Skin of body (tissue), 3 donors: ENCODE measurements at places on chromosomes 6 and 20. TPM values are rescaled to one million over a fixed set of nuclear protein-coding genes. Genes with fewer than 3 reads are reported as not detected.

- DNase-seq: no peak
Measured at GRCh38 chr6:138572885-138573284, 73.6 kb upstream of the NHSL1 start.

GRCh38 chr6:18603361-18603760 lies 216.2 kb downstream of the RNF144B start:
- no peak for DNase-seq

Gene GPR6
- total RNA-seq: not detected

Gene PHACTR3
- 6.9 TPM for total RNA-seq

Gene SPATA25
- 0.69 TPM for total RNA-seq

DNA sequence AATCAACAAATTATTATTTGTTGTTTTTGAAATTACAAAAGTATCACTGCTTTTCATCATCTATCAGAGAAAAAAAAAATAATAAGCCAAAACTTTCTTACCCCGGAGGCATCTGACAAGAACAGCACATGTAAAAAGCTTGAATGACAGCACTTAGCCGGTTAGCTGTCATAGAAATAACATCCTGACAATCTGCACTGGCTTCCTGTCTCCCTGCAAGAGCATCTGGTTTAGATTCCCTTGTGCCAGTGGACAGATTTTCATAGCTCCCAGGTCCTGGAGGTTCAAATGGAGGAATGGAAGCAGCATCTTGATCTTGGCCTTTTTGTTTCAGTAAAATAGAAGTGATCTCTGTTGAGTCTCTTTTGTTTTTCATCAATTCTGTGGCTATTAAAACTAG lies 74.8 kb downstream of the HACE1 start:
- no peak for DNase-seq

DNA sequence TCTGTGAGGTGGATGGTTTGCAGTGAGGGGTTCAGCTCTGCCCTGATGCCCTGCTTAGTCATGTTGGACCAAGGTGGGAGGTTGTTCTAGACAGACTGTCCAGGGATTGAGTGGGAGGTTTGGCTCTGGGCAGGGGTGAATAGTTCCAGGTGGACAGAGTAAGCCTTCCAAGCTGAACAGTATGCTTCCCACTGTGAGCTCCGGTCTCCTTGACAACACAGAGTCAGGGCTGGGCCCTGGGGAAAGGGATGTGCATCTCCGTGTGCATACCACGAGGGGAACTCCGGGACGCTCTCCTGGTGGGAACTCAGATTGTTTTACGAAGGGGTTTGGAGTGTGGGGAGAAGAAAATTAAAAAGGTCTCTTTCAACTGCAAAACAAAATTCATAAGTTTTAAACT lies 174.7 kb downstream of the DHX35 start:
- DNase-seq: no peak

DNA sequence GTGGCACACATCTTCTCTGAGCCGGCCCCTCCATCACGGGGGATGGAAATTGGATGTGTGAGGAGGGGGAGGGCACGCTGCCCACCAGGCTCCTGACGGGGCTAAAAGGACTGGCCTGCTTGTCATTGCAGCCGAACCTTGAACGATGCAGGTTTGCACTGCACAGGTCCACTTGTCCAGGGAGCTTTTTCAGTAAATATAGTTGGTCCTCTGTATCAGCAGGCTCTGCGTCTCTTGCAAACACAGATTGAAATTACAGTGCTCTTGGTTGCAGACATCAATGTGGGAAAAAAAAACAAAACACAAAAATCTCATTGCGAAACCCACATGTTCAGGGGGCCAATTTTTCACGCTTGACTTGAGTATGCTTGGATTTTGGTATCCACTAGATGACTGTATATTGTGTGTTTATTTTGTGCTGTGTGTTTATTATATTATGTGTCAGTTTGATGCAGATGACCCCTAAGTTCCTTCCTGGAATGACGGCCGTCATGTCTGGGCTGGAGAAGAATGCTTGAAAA lies 29.2 kb downstream of the ERMARD start:
- no peak for DNase-seq

Gene ADGB
- total RNA-seq: 0.10 TPM

- DNase-seq: no peak
Measured at GRCh38 chr20:35773154-35773751, 1.4 kb downstream of the PHF20 start.

Gene NPEPL1
- total RNA-seq: 19.0 TPM

DNA sequence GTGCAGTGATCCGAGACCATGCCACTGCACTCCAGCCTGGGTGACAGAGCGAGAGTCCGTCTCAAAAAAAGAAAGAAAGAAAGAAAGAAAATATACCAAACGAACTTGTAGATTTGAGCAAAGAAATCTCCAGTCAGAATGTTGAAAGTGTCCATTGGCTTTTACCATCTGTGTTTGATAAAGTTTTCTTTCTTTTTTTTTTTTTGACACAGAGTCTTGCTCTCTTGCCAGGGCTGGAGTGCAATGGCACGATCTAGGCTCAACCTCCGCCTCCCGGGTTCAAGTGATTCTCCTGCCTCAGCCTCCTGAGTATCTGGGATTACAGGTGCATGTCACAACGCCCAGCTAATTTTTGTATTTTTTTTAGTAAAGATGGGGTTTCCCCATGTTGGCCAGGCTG lies 21.3 kb downstream of the BAK1 start:
- DNase-seq: no peak

DNA sequence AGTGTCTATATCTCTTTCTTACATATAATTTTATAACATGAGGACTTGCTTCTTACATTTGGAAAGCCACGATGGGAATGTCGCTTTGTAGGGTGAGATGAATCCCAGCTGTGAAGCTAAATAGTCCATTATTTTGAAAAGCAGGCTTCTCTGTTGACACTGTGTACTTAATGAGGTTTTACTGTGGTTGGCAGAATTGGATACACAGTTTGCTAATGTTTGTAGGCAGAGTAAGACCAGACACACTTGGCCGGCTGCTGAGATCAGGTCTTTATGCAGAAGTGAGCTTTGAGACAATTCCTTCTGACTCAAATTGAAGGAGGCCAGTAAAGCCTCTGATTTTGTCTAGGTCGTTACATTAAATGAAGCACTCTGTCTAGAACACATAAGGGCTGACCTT lies 93.0 kb downstream of the NDUFAF5 start:
- no peak for DNase-seq

GRCh38 chr20:16290358-16290757 lies 282.9 kb downstream of the KIF16B start:
- no peak for DNase-seq

GRCh38 chr6:158629367-158630221 lies 14.9 kb downstream of the DYNLT1 start:
- no peak for DNase-seq

Gene CRISP2
- not detected for total RNA-seq

Gene TTBK1
- 0.10 TPM for total RNA-seq

Gene IL17F
- total RNA-seq: not detected

DNA sequence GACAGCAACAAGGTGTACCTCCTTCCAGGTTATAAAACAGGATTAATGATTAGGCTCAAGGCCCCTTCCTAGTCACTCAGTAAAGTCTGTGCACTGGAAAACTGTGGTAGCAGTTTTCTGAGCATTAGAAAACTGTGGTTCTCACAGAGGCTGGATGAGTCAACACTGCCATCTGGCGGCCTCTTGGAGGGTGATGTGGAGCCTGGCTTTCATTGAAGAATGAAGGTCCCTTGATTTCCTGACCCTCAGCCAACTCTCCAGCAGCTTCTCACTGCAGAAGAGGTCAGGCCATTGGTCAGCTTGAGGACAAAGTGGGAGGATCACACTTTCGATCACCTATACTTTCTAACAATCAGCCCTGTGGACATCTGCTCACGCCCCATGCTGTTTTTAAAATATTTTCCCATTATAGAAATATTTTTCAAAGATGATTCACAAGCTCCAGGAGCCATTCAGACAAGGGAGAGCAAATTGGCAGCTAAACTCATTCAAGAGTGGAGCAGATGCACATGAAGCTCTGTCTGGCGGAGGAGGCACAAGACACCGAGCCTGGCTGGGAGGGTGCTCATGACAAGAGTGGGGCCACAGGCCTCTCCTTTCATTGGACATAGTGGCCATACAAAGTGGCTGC lies 23.2 kb downstream of the PSMB1 start:
- DNase-seq: peak; percentile 70

Gene EEF1A1
- total RNA-seq: 15,649 TPM

Gene QRSL1
- total RNA-seq: 11.0 TPM

- DNase-seq: no peak
Measured at GRCh38 chr20:31823360-31824124, 4.4 kb downstream of the MYLK2 start.

Gene TSBP1
- not detected for total RNA-seq

DNA sequence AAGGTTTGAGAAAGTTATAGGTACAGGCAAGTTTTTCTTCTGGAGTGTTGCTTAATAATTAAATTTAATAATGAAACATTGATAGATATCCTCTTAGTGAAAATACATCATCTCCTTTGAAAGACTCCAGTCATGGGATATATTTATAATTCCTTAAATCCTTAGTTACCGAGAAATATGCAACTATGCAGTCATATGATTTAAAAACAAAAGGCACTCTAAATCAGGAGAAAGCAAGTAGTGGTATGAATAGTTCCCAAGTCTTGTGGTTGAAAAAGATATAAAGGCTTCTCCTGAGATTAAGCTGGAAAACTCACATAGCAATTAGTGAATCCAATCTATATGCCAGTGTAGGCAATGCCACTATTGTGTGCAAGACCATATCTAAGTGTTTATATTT lies 475.4 kb downstream of the EYS start:
- DNase-seq: no peak
